ENCODE measurements at places on chromosomes 16 and 17.

DNA sequence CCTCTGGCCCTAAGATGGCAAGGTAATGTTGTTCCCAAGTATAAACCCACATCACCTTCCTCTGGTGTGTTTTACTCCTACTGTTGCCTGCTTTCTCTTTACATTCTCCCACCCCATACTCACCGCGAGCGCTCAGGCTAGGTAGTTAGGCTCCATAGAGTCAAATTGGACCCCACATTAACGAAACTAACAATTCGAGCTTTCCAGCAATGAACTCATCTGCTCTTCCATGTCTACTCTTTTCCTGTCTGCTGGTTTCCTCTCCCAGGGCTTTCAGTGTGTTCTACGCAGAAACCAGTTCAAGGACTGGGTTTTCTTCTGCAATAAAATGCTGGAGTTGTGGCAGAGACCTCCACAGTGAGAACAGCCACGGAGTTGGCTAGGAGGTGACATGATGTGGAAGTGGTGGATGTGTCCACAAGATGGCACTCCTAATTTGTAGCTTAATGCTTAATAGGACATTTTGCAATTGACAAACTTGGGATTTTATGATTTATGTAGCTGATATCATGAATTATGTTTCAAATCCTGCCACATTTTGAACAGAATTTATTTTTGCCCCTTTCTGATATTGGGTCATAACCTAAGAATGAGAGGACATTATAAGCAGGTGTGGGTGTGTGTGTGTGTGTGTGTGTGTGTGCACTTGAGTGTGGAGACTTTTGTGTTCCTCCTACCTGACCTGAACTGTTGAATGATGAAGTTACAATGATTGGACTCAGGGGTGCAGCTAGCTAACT is 2.2 kb upstream of the UQCRC2 start:
- no peak for DNase-seq

- DNase-seq: no peak
Observed at GRCh38 chr16:27404163-27404823, 2.3 kb downstream of the IL21R start.

GRCh38 chr17:71516149-71516548 is 604.7 kb upstream of the SOX9 start:
- no peak for DNase-seq

- no peak for DNase-seq
Observed at GRCh38 chr17:75019710-75020109, 7.2 kb downstream of the MRPL58 start.
